NCI-H1417 (cell line): ENCODE measurements at places on chromosomes 2 and 18.
A peak's percentile ranks its signal among the peaks of the same experiment; 100 is the strongest.

DNA sequence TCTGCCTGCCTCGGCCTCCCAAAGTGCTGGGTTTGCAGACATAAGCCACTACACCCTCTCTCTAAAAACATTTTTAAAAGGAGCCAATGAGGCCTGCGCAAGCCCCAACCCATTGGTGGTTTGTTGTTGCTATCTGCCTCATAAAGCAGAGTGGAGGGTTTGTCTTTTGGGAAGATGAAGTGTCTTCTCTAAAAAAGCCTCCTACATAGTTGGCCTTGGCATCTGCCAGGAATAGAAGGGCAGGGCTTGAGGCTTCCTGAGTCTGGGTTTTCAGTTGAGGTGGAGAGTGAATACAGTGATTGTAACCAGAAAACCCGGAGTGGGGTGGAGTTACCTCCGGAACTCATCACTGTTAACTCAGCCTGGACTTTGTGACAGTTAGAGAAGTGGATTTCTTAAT is 5.9 kb upstream of the STARD7 start:
- DNase-seq, result no peak

GRCh38 chr2:235008584-235009044 is 56.8 kb downstream of the SH3BP4 start:
- no peak for DNase-seq

DNA sequence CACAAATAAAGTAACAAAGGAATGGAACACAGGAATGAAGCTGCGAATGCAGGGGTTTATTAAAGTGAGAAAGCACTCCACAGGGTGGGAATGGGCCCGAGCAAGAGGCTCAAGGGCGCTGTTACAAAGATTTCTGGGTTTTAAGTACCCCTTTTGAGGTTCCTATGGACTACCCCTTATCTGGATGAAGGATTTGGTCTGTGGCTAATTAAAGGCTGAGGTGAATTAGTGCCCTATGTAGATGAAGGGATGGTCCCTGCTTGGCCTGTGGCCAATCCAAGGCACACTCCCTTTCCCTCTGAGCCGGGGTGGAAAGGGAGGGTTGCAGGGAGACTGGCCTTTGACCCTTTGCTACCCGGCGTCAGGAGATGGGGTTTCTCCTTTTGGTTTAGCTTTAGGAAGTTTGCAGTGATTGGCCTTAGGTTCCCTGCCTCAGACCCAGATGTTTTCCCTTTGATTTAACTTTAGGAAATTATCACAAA is 47.5 kb upstream of the CNGA3 start:
- DNase-seq, result no peak

GRCh38 chr18:68847219-68847837 is 49.4 kb downstream of the CCDC102B start:
- DNase-seq, result peak; percentile 19

DNA sequence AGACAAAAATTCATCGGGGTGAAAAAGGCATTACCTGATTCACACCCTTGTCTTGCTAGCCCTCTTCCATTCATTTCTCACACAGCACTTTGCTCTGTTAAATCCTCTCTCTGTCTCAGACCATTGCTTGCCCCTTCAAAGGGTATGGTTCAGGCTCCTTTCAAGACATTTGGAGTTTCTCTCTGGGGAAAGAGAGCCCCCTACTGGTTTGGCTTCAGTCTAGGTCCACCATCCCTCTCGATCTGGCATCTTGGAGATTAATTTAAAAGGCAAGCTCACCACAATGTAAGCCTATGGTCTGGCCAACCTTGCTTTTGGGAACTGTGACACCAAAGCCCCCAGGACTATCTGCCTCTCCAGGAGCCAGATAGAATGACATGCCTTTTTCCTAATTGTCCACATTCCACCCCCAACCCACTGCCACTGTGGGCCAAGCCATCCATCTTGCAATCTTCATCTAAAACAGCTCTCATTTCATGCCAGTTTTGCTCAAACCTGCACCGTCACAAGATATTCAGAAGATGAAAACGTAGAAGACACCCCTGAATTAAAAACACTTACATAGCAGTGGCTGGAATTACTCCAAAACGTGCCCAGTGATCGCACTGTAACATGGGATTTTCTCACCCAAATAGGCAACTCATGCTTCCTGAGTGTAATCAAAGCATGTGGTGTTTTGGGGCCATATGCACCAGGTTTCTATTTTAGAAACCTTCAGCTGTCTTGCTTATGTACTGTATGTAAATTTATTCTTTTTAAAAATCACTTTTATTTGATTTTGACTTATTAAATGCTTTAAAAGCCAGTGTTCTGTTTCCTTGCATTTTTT is 93.9 kb downstream of the FARSB start:
- DNase-seq, result peak; percentile 42

DNA sequence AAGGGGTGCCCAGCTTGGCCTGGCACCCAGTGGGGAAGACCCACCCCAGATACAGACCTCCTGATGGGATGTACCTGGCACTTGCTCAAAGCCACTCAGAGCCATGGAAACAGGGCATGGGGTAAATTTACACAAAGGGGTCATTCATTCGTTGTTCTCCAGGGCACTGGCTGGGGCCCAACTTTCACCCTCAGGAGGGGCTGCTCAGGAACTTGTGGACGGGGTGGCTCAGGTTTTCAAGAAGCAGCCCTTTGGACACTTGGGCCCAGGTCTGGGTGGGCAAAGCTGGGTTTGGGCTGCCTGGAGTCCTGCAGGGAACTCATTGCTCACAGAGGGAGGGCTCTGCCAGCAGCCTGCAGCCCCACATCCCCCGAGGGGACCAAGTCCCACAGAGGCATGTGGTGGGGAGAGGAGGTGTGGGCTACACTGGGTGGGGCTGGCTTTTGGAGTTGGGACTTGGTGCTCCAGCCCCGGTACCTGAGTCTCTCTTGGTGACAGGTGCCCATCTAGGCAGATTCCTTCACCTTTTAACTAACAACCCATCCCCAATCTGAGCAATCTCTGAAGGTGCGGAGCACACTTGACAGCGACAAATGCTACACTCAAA is 172.3 kb downstream of the CELF4 start:
- no peak for DNase-seq

GRCh38 chr18:2971741-2972552 is 41.0 kb downstream of the LPIN2 start:
- no peak for DNase-seq

DNA sequence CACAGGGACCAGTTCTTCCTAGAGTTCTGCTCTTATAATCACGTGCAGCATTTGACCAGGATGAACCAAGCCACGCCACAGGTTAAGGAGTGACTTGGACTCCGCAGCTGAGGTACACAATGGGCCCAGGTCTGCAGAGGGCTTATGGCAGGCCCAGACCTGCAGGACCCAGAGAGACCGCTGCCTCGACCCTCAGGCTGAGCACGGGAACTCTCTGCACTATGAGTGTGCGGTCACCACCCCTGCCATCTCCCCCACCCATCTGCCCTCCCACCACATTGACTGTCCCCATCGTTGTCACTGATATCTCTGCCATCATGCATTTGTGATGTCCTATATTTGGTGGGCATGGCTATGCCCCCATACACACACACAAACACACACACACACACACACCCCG is 45.7 kb upstream of the HPCAL1 start:
- DNase-seq, result no peak

GRCh38 chr2:134869946-134870736 is 31.7 kb downstream of the ACMSD start:
- DNase-seq, result no peak

DNA sequence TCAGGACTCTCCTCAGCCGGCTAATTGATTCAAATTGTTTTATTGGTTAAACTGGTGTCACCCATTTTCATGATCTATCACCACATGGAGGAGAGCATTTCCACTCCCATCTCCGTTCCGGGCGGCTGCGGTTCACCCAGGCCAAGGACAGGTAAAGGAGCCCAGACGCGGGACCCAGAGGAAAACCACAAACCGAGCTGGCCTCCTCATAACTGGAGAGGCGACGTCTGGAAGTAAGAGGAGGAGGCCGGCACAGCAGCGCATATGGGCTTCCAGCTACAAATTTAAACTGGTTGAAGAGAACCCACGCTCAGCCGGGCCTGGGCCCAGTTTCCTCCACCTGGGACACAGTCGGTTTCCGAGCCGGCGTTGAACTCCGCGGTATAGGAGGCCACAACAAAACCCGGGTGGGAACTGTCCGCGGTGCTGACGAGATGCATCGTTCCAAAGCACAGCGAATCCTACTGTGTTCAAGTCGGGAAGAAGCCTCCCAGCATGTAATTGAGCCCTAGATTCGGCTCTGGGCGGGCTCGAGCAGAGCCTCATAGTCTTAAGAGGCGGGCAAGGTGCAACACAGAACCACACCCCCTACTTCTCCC is 3.0 kb upstream of the SKOR2 start:
- no peak for DNase-seq

GRCh38 chr2:165508927-165509326 is 39.4 kb downstream of the CSRNP3 start:
- DNase-seq, result no peak

GRCh38 chr18:36284268-36284667 is 13.2 kb upstream of the FHOD3 start:
- DNase-seq, result no peak

GRCh38 chr2:197760293-197760657 is 24.8 kb downstream of the BOLL start:
- DNase-seq, result no peak

DNA sequence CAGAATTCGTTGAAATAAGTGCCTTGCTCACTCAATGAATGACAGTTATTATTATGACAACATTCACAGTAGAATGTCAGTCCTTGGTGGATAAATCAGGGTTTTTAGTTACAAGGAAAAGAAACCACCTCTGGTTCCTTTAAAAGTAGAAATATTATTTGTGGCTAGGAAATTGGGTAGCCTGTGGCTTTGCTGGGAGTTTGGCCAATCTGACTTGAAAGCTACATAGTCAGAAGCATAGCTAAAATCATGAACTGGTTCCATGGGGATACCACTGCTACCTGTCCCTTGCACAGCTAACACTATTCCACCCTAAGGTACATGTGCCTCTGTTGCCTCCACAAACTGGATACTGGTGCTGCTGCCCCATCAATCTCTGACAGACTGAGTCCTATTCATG is 12.8 kb upstream of the SMCHD1 start:
- no peak for DNase-seq

- no peak for DNase-seq
Observed at GRCh38 chr2:217412277-217412676, 552.4 kb upstream of the TNP1 start.

DNA sequence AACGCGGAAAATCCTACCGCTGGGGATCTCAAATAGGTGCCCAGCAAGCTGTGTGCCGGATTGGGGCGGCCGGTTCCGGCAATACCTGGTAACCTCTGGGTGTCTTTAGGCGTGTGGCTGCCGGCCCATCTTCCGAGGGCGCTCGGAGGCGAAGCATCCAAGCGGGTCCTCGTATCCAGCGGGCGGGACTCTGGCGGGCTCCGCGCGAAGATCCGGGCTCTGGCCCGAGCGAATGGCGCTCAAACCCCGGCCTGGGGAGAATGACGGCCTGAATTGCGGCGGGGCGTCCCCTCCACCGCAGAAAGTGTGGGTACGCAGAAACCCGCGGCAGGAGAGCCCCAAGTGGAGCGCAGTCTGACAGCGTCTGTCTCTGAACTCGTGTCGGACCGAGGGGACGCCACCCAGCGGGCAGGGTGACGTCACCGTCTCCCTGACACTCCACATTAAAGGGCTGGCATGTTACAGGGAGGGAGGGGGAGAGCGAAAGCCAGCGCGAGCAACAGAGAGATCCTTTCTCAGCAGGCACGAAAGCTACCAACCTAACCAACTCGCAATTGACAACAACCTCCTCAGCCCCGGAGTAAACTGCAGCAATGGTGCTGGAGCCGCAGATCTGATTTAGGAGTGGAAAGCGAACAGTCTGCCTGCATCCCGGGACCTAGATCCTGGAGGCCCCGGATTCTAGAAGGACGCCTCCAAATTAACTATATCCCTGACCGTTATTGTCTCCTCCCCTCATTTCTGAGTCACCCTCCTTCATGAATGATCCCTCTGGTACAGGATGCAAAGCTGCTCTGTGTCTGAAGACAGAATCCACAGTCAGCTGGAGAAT is at the start of gene SKOR2:
SKOR2 (minus strand) TSS at position 372 of the 832 bp plus-strand sequence. CDS start 2,477 bp downstream, outside the sequence.
- no peak for DNase-seq

DNA sequence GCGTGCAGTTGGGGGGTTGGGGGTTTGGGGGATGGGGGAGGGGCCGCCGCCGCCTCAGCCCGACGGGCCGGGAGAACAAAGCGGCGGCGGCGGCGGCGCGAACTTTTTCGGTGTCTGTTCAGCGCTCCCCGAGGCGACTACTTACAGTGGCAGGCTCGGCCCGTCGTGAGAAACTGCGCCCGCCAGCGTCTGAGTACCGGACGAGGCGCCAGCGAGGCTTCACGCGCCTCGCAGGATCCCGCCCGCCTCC is 172 bp downstream of the PRKD3 start:
- DNase-seq, result no peak

- no peak for DNase-seq
Observed at GRCh38 chr2:229348128-229348527, 77.0 kb upstream of the PID1 start.

DNA sequence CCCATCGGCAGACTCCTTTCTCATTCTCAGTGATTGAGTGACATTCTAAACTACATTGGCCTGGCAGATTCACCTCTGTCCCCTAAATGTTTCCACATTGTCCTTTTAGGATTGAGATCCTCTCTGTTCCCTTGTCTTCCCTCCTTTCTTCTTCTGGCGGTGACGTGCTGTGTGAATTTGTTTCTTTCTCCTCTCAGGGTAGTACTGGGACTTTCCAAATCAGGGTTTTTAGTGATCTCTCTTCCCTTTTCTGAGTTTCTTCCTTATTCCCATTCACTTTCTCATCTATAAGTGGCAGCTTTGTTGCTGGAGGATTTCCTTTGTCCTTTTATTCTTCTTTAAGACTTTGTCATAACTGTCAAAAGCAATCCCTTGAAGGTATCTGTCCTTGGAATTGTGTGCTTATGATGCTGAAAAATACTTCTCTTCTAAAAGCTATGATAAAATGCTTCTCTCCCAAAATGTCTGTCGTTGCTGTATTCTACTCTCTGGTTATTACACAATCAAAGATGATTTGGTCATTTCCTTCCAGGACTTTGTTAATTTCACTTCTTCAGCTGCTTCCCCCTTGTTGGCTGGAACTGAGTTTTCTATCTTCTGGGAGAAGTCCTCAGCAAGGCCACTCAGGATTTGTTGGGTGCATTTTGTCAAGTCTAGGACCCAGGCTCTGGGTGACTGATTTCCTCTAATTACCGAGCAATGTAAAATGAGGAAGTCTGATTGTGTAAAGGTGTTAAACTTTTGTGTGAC is 4.9 kb upstream of the IL1B start:
- DNase-seq, result no peak

DNA sequence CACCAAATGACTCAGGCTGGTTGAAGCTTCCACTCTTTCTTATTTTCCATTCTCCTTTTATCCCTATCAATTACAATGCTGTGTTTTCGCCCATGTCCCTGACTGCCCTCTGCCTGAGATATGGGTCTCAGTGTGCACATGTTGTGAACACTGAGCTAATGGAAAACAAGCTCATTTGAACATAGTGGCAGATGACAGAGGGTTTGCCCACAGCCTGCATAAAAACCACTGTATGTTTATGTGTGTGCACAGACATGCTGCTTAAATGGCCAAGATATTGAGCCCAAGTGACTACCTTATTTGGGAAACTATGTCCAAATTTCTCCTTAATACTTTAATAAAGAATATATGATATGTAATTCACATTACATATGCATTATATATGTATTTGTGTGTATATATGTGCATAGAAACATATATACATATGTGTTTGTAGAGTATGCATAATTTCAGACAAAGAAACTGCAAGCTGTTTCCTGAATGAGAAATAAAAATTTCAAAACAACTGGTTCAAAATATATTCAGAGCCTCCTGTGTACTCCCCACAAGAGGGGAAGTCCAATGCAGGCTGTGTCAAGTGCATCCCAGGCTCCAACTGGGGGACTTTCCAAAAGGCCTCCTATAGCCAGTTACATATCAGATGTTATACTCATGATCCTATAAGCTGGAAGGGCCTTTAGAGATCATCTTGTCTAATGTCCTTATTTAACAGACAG is 92.7 kb upstream of the CD302 start:
- no peak for DNase-seq
